ENCODE measurements at places on chromosomes 11 and 22. TPM values are rescaled to one million over a fixed set of nuclear protein-coding genes. Genes with fewer than 3 reads are reported as not detected.

TSPAN4 gene
- total RNA-seq = 27.9 TPM

GRCh38 chr11:27761356-27761755 lies 61.1 kb upstream of the BDNF start:
- H3K27me3 ChIP-seq = no peaks in the 10 kb centered on the region
- H3K4me1 ChIP-seq = no peaks in the 10 kb centered on the region
- no peak overlapping the region for H3K4me3 ChIP-seq
- no peak overlapping the region for H3K27ac ChIP-seq
- no peak for DNase-seq

GRCh38 chr11:22343371-22344032 lies 5.3 kb downstream of the SLC17A6 start:
- H3K27ac ChIP-seq = no peak overlapping the region
- DNase-seq = no peak
- peaks cover 62% of the 10 kb centered on the region for H3K27me3 ChIP-seq
- no peaks in the 10 kb centered on the region for H3K4me1 ChIP-seq
- H3K36me3 ChIP-seq = no peaks in the 10 kb centered on the region

RRAS2 gene
- 72.1 TPM for total RNA-seq

- H3K4me1 ChIP-seq = no peaks in the 10 kb centered on the region
- no peak overlapping the region for H3K4me3 ChIP-seq
- no peaks in the 10 kb centered on the region for H3K36me3 ChIP-seq
- no peak for DNase-seq
Measured at GRCh38 chr11:122853261-122853660, 15.0 kb downstream of the CRTAM start.

KRTAP5-5 gene
- not detected for total RNA-seq

DNA sequence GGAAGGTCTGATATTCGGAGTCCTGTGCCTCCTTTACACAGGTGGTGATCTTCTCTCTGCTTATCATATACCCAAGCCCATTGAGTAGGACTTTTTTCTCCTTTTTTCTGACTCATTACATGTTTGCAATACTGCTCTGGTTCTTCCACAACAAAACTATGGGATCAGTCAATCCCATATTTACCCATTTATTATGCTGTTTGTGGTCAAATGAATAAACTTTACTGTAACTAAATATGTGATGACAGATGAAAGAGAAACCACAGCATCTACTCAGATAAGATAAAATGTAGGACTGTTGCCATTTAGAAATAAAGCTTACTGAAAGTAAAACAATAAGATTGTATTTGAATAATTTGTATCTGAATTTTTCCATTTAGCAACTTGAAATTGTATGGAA lies 958.7 kb upstream of the FAT3 start:
- no peaks in the 10 kb centered on the region for H3K4me1 ChIP-seq
- H3K27me3 ChIP-seq = no peaks in the 10 kb centered on the region
- no peak overlapping the region for H3K4me3 ChIP-seq

DNA sequence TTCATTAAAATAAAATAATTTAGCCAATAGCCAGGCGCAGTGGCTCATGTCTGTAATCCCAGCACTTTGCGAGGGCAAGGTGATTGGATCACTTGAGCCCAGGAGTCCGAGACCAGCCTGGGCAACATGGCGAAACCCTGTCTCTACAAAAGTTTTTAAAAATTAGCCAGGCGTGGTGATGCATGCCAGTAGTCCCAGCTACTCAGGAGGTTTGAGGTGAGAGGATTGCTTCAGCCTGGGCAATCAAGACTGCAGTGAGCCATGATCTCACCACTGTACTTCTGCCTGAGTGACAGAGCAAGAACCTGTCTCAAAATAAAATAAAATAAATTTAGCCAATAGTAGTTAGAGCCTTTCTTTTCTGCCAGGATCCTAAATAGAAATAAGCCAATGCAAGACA lies 12.2 kb downstream of the HPS5 start:
- peaks cover 19% of the 10 kb centered on the region for H3K36me3 ChIP-seq
- no peaks in the 10 kb centered on the region for H3K4me1 ChIP-seq
- H3K4me3 ChIP-seq = no peak overlapping the region
- no peak for DNase-seq
- H3K27ac ChIP-seq = no peak overlapping the region
- H3K27me3 ChIP-seq = no peaks in the 10 kb centered on the region

Data from heart left ventricle (tissue), 16 donors.